ENCODE measurements at places on chromosomes 3 and 15.

GRCh38 chr3:4977853-4978203 is 1.4 kb upstream of the BHLHE40 start:
- no peak for DNase-seq
- H3K36me3 ChIP-seq, result peaks cover 1% of the 10 kb centered on the region
- peak overlapping the region; percentile 72 for H3K4me3 ChIP-seq
- peak overlapping the region; percentile 84 for H3K27ac ChIP-seq
- peaks cover 24% of the 10 kb centered on the region for H3K4me1 ChIP-seq

DNA sequence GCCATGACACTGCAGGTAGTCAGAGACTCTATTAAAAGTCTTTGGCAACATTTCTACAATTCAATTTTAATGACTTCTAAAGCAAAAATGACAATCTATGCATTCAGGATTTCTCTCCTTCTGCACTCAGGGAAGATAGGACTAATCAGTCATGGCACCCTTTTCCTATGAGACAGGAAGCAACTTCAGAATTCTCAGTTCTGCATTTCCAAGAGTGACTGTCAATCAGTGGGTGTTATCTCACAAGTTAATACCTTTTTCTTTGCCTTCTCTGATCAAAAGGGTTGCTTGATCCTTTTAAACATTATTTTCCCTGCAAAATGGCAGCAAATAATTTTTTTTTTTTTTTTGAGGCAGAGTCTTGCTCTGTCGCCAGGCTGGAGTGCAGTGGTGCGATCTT is 7.8 kb upstream of the ICE2 start:
- no peak for DNase-seq
- H3K27ac ChIP-seq, result no peak overlapping the region
- H3K36me3 ChIP-seq, result no peaks in the 10 kb centered on the region
- no peak overlapping the region for H3K4me3 ChIP-seq

DNA sequence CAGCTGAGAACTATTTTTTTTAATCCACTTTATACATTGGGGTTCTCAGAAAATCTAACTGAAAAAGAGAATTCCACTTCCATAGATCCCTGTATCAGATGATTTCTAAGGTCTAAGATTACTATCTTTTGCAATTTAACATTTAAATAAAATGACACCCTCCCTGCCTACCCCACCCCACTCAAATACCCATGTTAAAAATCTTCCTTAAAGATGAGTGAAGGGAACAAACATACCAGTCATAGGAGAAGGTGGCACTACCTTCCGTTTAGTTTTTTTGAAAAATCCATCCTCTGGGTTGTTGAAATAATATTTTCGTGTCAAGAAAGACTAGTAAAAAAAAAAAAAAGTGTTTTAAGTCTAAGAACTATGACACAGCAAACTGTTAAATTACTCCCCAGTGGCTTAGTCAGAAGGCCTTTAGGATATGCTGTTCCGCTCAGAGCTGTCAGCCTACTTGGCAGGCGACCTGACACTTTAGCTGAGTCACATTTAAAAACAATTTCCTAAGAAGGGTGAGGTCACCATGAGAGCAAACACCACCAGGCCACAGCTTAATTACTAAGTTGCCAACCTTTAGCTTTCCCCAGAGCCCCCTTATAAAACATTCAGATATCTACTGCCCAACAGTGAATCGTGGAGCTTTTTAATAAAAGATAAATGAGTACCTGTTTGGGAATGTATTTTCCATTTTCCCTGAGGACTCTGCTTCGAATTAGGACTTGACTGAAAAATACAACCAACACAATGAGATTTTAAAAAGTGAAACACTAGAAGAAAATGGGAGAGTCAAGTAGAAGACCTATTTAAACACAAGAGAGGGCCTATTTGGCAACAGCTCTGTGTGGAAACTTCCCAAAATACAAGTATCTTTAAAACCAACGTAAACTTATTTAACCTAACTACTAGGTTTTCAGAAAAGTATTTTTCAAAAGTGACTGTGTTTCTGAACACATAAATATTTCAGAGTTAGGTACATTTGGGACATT is 9.6 kb downstream of the EMC3 start:
- no peak overlapping the region for H3K4me3 ChIP-seq
- DNase-seq, result no peak
- no peaks in the 10 kb centered on the region for H3K27me3 ChIP-seq
- H3K4me1 ChIP-seq, result no peaks in the 10 kb centered on the region
- peaks cover 13% of the 10 kb centered on the region for H3K36me3 ChIP-seq

- H3K27me3 ChIP-seq, result no peaks in the 10 kb centered on the region
- H3K36me3 ChIP-seq, result no peaks in the 10 kb centered on the region
- H3K4me1 ChIP-seq, result peaks cover 19% of the 10 kb centered on the region
- DNase-seq, result no peak
- no peak overlapping the region for H3K4me3 ChIP-seq
These were observed 99.9 kb downstream of the TLE3 start for GRCh38 chr15:69997813-69998212.

DNA sequence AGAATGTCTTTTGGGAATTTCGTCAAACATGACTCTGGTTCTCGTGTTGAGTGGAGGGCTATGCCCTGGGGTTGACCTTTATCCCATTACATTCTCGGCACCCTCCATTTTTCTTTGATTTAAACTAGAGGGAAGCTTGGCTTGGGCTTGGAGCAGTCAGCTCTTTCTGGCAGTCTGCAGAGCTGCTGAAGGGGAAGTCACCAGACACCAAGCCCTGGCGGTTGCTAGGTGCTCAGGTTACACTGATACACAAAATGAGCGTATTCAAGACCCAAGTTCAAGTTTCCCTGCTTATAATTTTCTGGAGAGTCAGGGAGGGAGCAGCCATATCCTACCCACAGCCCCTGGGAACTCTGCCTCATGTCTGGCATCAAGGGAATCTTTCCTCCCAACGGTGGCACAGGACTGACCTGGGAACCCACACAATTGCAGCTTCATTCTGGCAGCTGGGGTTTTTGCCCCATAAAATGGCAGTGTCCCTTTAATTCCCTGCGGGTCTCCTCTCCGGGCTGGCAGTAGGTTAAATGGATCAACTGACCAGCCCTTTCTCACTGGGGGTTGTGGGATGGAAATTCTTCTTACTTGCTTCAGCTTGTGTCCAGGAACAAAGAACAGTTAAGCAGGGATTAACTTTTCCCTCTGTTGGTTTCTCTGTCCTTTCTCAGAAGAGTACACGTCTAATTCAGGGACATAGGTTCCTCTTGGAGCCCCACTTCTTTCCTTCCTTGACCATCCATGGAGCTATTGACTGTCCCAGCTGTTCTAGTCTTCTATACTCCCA is 110.0 kb upstream of the DLG1 start:
- no peaks in the 10 kb centered on the region for H3K4me1 ChIP-seq
- no peak for DNase-seq
- H3K36me3 ChIP-seq, result no peaks in the 10 kb centered on the region

GRCh38 chr3:8113626-8114025 is 388.0 kb upstream of the LMCD1 start:
- no peak for DNase-seq
- no peaks in the 10 kb centered on the region for H3K36me3 ChIP-seq
- no peaks in the 10 kb centered on the region for H3K4me1 ChIP-seq

GRCh38 chr3:15512166-15512565 is 9.3 kb downstream of the COLQ start:
- no peak for DNase-seq
- no peaks in the 10 kb centered on the region for H3K4me1 ChIP-seq
- H3K4me3 ChIP-seq, result no peak overlapping the region
- no peak overlapping the region for H3K27ac ChIP-seq
- H3K27me3 ChIP-seq, result no peaks in the 10 kb centered on the region
- H3K36me3 ChIP-seq, result no peaks in the 10 kb centered on the region

GRCh38 chr3:120355486-120355885 is 6.3 kb upstream of the LRRC58 start:
- no peaks in the 10 kb centered on the region for H3K27me3 ChIP-seq
- no peak overlapping the region for H3K4me3 ChIP-seq
- H3K27ac ChIP-seq, result no peak overlapping the region
- peaks cover 4% of the 10 kb centered on the region for H3K4me1 ChIP-seq
- no peak for DNase-seq
- H3K36me3 ChIP-seq, result no peaks in the 10 kb centered on the region

DNA sequence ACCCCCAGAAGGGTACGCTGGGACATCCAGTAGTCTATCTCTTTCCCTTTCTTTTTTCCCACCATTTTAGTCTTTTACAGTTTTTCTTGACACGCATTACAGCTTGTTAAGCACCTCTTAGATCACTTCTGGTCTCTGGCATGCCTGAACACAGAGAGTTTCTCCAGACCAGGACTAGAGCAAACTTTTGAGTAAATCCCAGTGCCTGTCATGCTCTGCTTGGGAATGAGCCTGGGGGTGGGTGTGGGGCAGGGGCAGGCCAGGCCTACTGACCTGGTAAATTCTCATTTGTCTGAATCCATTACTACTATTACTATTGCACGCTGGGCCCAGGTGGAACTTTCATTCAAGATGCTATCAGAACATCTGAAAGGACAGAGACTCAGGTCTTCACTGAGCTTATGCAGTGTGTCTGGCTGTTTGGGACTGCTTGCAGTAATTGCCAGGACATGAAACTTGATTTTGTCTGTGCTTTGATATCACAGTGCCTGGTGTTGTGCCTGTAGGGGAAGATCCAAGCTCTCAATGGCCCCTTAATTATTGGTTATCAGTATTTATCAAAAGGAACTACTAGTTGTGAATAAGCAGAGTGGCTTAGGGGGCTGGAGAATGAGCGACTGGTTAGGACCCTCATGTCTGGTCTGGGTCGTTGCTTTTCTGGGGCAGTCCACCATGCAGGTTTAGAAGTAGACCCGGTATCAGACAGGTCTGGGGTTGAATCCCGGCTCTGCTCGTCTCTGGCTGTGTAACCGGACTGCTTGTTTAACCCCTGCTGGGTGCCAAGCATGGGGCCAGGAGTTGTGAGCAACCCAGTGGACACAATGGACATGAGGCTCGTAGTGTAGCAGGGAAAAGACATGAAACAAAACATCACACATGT is 196.1 kb upstream of the TLE3 start:
- no peak overlapping the region for H3K4me3 ChIP-seq
- no peaks in the 10 kb centered on the region for H3K27me3 ChIP-seq
- no peaks in the 10 kb centered on the region for H3K4me1 ChIP-seq

DNA sequence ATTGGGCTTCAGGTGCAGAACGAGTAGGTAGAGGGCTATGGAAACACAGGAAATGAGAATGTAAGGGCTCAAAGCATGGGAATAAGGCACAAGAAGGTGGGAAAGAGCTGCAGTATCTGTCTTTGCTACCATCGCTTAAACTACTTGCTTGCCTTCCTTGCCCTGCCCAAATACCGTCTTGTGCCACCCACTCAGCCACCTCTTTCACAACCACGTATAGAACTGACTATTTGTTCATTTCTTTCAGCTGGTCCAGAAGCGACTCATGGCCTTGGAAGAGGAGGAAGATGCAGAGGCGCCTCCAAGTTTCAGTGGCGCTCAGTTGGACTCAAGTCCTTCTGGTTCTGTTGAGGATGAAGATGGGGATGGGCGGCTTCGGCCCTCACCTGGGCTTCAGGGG is 11.8 kb downstream of the LPCAT4 start:
- H3K4me1 ChIP-seq, result no peaks in the 10 kb centered on the region
- H3K27me3 ChIP-seq, result no peaks in the 10 kb centered on the region
- DNase-seq, result no peak
- H3K36me3 ChIP-seq, result peaks cover 5% of the 10 kb centered on the region
- no peak overlapping the region for H3K27ac ChIP-seq

GRCh38 chr3:32046102-32046501 is 60.3 kb upstream of the GPD1L start:
- no peaks in the 10 kb centered on the region for H3K36me3 ChIP-seq
- H3K27ac ChIP-seq, result no peak overlapping the region
- DNase-seq, result no peak
- no peaks in the 10 kb centered on the region for H3K4me1 ChIP-seq
- H3K27me3 ChIP-seq, result no peaks in the 10 kb centered on the region

DNA sequence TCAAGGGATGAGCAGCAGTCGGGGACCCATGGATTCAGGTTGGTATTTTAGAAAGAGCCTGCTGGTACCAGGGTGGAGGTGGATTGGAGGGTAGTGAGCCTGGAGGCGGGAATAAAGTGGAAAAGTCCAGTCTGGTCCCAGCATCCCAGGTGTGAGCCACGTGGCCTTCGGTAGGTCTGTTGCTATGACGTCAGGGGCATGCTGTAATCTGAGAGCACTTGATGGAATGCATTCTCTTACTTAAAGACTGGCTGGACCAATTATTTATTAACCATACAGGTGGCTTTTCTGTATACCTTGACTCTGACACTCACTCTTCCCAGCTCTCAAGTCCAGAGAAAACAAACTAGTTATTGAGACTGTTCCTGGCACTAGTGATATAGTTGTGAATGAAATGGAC is 389.9 kb upstream of the RGMA start:
- no peak for DNase-seq
- no peaks in the 10 kb centered on the region for H3K4me1 ChIP-seq
- H3K27ac ChIP-seq, result no peak overlapping the region
- H3K27me3 ChIP-seq, result no peaks in the 10 kb centered on the region

DNA sequence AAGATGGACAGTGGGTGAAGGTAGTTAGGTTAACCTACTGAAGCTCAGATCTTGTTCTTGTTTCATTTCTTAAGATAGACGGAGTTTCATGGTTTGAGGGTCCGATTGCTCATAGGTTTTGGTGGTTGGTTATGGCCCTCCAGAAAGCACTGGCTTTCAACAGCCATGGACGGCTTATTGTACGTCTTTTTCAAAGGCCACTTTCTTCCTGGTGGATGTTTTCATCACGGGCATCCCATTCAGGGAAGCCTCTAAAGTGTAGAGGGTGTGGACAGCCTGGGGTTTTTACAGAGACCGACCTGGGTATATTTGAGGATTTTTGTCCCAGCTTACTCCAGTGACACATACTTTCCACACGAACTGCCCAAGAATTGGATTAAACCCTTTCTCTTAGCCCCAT is 132.7 kb upstream of the ONECUT1 start:
- no peaks in the 10 kb centered on the region for H3K4me1 ChIP-seq
- no peak for DNase-seq
- H3K27ac ChIP-seq, result no peak overlapping the region
- no peaks in the 10 kb centered on the region for H3K36me3 ChIP-seq

- no peak for DNase-seq
- H3K4me1 ChIP-seq, result peaks cover 37% of the 10 kb centered on the region
- H3K27ac ChIP-seq, result no peak overlapping the region
- no peaks in the 10 kb centered on the region for H3K27me3 ChIP-seq
- peaks cover 14% of the 10 kb centered on the region for H3K36me3 ChIP-seq
These were observed 2.0 kb downstream of the PPM1M start for GRCh38 chr3:52247409-52248164.

DNA sequence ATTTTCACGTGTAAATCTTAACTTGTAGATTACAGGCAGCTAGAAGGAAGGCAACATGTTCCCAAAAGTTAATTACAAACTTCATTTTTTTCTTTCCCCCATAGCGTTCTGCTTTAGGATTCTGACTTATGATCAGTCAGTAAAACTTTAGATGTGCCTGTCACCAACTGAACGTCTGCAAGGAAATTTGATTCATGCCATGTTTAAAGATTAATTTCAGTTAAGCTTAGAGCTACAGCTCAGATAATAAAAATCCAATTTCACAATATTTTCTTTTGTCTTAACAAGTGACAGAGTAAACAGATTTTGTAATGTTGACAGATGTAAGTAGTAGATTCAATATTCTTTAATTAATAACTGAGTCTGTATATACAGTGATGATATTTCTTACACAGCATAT is 253.1 kb downstream of the NFKBIZ start:
- no peaks in the 10 kb centered on the region for H3K27me3 ChIP-seq
- no peak overlapping the region for H3K27ac ChIP-seq
- H3K4me3 ChIP-seq, result no peak overlapping the region
- no peaks in the 10 kb centered on the region for H3K4me1 ChIP-seq
- DNase-seq, result no peak
- no peaks in the 10 kb centered on the region for H3K36me3 ChIP-seq
